Natural killer cell (primary cell): ENCODE measurements at places on chromosomes 7 and 10.

DNA sequence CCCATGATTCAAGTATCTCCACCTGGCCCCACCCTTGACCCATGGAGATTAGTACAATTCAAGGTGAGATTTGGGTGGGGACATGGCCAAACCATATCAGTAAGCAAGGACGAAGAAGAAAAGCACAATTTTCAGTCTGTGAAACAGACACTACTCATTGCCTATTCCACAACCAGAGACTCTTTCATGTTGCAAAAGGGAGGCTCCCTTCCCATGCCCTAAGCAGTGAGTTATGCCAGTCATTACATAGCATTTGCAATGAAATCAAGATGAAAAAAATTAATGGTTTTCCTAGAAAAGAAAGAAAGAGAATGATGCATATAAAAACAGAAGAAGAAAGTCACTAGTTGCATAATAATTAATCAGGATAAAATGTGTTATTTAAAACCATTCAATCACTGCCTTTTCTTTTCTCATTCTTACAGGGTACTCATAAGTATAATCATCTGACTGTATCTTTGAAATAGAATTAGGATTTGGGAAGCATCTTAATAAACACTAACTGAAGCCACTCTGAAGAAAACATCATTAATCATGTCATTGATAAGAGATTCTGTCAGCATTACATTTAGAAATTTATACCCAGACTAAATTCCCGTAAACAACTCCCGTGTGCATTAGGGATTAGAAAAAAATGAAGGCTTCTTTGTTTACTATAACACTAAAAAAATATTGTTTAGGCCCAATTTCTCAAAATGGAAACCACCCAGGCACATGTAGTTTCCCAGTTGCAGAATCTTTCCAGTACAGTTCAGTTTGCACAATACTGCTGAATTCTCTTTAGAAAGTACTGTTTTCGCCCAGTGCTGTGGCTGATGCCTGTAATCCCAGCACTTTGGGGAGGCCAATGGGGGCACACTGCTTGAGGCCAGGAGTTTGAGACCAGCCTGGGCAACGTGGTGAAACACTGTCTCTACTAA lies 9.1 kb downstream of the PRPS1L1 start:
- DNase-seq = no peak

DNA sequence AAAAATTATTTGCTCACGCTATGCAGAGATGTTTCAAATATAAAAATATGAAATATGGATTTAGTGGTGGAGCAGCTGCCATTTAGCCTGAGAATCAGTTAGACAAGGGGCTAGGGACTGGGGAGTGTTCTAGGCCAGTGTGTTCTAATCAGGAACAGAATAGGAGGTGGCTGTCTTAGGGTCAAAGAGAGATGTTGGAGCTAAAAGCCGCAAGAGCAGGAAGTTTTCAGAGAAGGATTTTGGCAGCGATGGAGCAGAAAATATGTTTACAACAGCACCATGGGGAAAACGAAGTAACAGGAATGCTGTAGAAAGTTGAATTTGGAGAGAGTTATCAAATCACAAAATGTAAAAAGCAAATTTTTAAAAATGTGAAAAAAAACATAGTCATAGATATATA lies 314.0 kb upstream of the SEMA3A start:
- DNase-seq = no peak

- DNase-seq = no peak
Observed at GRCh38 chr10:35632027-35632426, 10.1 kb downstream of the FZD8 start.

- no peak for DNase-seq
Observed at GRCh38 chr10:21364196-21365114, 161.0 kb downstream of the SKIDA1 start.

DNA sequence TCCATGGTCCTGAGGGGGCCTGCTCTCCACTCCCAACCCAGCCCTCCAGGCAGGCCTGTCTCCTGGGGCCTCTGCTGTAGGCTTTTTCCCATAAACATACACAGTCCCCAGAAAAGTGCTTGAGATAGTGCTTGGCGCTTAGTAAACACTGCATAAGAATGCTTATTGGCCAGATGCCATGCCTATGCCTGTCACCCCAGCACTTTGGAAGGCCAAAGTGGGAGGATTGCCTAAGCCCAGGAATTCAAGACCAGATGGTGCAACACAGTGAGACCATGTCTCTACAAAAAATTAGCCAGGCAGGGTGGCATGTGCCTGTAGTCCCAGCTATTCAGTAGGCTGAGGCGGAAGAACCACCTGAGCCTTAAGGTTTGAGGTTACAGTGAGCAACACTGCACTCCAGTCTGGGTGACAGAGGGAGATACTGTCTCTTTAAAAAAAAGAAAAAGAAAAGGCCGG lies 24.6 kb upstream of the ASL start:
- no peak for DNase-seq
